Thymus (tissue), 14 donors: ENCODE measurements at places on chromosomes 12 and 14.
A peak's percentile ranks its signal among the peaks of the same experiment; 100 is the strongest.

DNA sequence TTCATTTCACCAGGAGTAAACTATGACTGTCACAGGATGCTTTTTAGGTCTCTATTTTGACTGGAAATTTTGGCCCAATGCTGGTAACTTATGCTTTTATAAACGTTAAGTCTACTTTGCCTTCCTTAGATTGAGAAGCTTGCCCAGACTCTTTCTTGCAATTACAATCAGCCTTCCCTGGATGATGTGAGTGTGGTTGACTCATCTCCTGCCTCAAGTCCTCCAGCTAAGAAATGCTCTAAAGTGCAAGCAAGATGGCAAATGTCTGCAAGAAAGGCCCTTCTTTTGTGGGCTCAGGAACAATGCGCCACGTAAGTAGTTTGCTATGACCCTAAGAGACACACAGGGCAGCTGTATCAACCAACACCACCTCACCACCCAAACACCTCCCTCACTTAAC lies 96.9 kb downstream of the SYNE2 start:
- no peak for DNase-seq

GRCh38 chr12:105928436-105928835 lies 210.3 kb downstream of the NUAK1 start:
- no peak for DNase-seq

DNA sequence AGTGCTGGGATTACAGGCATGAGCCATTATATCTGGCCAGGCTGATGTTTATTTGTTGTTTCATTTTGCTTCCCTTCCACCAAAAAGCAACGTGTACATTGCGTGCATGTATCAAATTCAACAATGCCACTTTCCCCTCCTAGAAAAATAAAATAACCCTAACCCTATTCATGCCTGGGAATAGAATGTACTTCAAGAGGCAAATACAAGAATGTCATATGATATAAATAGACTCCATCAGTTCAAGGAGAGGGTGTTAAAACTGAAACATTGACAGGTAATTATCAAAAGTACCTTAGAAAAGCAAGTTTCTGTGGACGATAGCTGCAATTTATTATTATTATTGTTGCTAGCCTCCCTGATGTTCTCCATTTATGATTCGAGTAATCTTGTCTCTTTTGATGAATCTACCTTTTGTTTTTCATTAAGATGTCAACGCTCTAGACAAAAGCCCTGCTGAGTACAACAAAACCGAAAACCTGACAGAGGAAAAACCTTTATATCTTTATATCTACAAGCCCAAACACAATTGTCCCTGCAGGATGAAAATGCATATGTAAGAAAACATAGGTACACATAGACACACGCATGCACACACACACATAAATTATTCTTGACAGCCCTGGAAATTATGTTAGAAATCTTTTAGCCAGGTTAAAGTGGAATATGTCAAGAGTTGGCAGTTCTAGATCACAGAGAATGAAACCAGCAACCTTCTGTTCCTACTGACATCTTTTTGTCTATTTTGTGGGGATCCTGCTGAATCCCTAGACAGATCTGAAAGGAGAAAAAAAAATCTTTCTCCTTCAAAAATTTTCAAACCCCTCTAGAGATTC lies 98.9 kb downstream of the BTG1 start:
- DNase-seq = no peak

DNA sequence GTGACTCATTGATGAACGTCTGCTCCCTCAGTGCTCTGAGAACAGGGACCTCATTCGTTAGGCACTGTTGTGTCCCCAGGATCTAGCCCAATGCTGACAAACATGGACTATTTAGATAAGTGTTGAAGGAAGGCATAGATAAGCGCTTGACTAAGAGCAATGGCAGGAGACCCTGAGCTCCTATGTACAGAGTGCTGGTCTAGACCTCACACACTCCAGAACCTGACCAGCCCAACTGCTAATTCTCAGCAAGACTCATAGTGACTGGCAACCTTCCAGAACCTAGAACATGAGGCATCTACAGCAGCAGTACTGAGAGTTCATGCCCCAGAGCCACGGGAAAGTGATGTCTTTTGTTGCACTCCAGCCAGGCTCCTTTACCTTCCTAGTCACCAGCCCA lies 69.2 kb downstream of the CRACR2A start:
- no peak for DNase-seq

DNA sequence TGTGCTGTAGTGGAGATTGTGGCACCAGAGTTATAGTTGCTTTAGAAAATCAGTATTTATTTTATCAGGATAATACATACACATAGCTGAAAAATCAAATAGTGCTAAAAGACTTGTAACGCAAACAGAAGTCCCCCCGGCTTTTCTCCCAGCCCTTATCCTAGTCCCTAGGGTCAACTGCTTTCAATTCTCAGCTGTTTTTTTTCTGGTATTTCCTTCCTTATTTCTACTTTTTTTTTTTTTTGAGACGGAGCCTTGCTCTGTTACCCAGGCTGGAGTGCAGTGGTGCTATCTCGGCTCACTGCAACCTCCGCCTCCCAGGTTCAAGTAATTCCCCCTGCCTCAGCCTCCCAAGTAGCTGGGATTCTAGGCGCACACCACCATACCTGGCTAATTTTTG lies 8.4 kb upstream of the CTDSP2 start:
- DNase-seq = no peak

- no peak for DNase-seq
Observed at GRCh38 chr14:75610834-75611233, 32.4 kb downstream of the FLVCR2 start.

- peak; percentile 7 for DNase-seq
Observed at GRCh38 chr14:67240168-67240932, 885 bp upstream of the PALS1 start.

- no peak for DNase-seq
Observed at GRCh38 chr14:99327458-99328250, 55.7 kb upstream of the BCL11B start.

DNA sequence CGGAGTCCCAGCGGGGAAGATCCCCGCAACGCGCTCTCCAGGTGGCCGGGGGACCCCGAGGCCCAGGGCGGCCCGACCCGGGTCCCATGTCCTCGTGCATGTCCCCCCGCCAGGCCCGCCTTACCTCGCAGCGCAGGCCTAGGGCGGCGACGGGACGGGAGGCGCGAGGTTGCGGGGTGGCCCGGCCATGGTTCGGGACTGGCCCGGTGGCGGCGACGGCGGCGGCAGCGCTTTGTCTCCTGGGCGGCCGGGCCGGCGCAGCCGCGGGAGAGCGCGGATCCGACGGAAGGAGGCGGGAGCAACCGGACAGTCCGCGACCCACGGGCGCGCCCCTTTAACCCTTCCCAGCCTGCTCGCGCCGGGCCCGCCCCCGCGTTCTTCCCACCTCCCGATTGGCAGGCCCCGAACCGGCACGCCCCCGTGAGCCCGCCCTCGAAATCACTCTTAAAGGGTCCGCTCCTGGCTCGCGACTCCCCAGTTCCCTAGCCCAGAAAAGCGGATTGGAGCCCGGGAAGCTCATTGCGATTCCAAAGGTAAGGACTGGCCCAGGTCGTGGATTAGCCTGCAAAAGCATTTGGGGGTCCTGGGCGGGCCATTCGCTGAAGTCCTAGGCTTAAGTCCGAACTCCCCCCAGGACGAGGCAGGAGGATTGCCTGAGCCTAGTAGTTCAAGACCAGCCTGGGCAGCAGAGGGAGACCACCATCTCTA lies at the start of gene PHETA1:
PHETA1 (minus strand) TSS at position 308 of the 708 bp plus-strand sequence. CDS start 5,668 bp downstream, outside the sequence.
- DNase-seq = peak; percentile 70

DNA sequence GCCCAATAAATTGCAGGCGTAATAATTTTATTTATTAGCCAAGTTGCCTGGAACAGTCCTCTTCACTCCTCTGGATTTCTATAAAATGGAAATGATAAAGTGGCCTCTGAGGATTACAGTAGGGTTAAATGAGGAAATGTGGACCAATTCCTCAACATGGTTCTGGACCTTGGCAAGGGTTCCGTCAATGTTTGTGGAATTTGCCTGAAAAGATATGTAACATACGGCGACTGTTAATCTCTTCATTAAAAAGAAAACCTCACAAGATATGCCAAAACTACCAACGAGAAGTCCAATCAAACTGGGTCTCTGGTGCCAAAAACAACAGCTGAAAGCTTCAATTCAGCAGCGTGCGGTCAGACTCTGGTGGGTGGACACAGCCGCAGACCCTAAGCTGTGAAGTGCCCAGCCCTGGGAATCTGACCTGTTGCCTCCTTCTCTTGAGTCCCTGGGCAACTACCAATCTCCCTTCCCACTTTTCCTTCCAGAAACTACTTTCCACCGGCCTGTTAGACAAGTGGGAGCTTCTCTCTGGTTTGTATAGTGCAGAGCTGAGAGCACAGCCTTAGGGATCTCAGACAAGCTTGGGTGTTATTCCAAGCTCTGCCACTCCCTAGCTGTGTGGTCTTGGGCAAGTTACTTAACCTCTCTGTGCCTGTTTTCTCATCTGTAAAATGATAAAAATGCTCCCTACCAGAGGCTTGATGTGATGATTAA lies 190.5 kb upstream of the GSC start:
- DNase-seq = no peak
